ENCODE measurements at places on chromosomes 13 and 19.

GRCh38 chr13:44153496-44153895 is 220.1 kb upstream of the SERP2 start:
- peak; percentile 71 for DNase-seq

DNA sequence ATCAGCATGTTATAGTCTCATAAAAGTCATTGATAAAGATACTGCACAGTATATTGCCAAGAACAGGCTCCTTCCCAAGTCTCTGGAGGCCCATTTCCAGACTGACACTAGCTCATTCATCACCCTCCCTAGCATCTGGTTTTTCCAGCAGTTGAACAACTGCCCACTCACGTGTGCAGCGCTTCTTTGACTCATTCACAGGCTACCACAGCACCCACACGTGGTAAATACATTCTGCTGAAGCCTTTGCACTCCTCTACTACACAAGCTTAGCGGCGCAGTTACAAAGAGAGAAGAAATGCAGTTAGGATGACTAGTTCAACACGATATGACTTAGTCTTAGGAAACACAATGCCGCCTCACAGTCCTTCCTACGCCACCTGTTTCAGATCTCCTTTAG is 87.7 kb downstream of the DOCK9 start:
- DNase-seq: no peak

GRCh38 chr19:19860756-19861390 is 4.8 kb upstream of the ZNF253 start:
- no peak for DNase-seq

GRCh38 chr19:13951799-13952153 is 533 bp upstream of the DCAF15 start:
- no peak for DNase-seq

GRCh38 chr19:55147545-55148251 is 1.3 kb downstream of the TNNT1 start:
- no peak for DNase-seq

DNA sequence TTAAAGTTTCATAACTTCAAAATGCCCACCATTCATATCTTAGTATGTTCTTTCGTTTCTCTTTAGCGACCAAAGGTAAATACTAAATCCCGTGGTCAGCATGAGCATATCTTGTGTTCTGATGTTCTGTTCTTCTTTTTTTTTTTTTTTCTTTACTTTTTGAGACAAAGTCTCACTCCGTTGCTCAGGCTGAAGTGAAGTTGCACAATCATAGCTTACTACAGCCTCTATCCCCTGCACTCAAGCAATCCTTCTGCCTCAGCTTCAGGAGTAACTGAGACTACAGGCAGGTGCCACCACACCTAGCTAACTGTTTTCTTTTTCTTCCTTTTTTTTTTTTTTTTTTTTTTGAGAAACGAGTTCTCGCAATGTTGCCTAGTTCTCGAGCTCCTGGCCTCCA is 60.9 kb upstream of the ATP12A start:
- no peak for DNase-seq

GRCh38 chr19:58021541-58022282 is 12.1 kb upstream of the ZSCAN1 start:
- DNase-seq: no peak

GRCh38 chr19:10112895-10113591 is 1.6 kb downstream of the P2RY11 start:
- DNase-seq: no peak

DNA sequence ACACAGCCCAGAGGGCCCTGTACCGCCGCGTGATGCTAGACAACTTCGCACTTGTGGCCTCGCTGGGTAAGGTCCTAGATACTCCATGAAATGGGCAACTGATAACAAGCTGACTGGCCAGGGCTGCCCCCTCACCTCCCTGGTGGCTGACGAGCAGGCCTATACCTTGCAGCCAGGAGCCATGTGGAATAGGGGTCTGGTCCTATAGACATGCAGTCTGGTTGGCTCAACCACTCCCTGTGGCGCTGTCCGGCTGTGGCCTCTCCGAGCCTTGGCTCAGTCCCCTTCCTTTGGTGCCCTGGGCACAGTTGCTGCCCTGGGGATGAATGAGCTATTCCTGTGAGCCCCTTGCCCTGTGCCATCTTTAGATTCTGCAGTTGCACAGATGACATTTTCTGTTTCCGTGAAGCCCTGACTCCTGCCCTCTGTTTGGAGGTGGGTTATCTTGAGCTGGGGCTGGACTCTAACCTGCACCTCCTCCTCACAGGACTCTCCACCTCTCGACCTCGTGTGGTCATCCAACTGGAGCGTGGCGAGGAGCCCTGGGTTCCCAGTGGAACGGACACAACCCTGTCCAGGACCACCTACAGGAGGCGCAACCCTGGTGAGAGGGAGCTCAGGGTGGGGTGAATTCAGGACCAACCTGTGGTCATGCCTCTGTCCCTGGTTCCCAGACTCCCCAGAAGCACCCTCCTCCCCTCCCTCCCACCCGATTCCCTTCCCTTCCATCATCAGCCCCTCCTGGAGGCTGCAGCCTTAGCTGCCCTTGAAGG is 2.5 kb downstream of the ZNF324 start:
- DNase-seq: no peak

DNA sequence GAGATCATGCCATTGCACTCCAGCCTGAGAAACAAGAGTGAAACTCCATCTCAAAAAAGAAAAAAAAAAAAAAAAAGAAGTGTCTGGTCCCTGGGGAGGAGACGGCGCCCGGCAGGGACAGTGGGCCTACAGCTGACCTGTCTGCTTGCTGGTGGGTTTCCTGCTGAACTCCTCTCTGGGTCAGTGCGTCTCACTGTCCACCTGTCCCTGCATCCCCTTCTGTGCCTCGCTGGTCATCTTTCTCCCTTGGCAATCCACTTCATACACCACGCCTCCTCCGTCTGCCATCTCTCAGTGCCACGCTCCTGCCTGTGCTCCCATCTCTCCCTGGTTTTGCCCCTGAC is 63.4 kb downstream of the ACSBG2 start:
- no peak for DNase-seq

- DNase-seq: no peak
Measured at GRCh38 chr19:28876609-28877123, 336.3 kb downstream of the UQCRFS1 start.

Data from NCI-H1417 treated with DMSO at 0.1 percent for 48 hours (cell line).